ENCODE measurements at places on chromosomes 5 and 9.

DNA sequence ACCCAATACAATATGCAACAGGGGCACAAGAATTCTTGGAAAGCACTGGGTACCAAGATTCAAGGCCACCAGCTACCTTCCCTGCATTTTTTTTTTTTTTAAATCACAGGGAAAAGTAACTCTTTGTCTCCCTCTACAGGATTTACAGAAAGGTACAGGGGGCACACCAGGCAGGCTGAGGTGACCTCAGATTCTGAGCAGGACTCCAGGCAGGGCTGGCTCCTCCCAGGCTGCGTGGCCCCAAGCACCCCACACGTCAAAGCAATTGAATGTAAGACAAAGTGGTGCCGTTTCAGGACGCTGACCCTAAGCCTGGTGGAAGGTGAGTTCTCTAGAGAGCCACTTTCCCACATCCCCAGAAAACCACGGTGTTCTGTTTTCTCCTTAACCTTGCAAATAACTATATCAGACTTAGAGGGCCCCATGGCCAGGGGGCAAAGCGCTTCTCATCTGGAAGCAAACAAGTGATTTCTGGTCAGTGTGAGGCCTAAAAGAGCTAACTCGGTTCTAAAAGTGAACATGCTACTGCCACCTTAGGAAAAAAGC, 222.6 kb downstream of the ROR2 start:
- DNase-seq: peak; percentile 12

DNA sequence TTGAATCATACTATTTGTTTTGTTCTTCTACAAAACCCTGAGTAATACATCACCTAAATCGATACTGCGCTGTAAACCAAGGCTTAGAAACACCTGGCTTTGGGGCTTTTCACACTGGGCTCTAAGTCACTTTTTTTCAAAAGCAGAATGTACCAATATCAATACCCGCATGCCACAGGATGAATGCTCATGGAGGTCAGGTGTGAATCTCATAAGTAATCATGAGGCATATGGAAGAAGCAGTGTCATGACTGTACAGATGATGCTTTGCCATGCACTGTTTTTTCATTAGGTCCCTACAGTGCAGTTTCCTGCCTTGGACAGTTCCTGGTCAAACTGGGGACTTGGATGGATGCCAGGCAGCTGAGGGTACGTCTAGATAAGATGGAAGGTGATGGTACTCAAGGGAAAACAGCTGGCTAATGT, 49.0 kb upstream of the ATG10 start:
- no peak for DNase-seq

DNA sequence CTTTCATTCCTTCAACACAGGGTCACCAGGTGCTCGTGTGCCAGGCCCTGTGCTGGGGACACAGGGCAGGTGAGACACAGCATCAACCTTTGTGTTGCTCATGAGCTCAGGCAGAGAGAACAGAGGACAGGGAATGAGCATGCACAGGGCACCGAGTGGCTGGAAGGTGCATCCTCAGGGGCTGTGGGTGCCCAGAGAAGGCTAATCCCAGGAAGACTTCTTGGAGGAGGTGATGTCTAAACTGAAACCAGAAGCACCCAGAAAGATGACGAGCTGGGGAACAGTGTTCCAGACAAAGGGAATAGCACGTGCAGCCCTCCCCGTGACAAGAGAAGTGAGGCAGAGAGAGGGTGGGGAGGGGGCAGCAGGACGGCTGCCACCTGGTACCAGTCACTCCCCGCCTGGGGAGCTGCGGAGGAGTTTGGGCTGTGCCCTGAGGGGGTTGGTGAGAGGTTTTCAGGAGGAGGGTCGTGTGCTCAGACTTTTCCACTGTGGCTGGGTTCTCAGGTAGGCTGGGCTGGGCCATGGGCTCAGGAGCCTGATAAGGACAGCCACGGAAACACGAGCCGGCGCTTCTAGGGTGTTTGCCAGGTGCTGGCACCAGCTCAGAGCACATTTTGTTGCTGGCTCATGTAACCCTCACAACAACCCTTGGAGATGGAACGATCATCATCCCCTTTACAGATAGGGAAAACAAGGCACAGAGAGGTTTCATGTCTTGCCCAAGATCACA, 46.0 kb downstream of the HMCN2 start:
- DNase-seq: no peak

DNA sequence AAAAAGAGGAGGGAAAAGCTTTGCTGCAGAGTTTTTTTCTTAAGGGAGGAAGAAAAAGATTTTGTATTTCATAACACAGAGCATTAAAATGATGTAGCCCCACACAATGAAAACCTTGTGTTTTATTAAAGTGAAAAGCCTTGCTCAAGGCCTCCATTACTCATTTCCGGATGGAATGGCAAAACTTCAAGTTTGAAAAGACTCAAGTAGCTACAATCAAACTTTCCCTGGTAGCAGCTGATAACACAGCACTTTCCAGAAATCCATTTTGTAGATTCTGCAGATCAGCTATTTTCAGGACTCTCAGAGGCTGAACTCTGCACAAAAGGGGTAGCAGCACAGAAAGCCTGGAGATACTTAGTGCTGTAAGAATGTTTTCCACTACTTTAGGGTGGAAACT, 374.8 kb downstream of the NFIB start:
- no peak for DNase-seq

- no peak for DNase-seq
Observed at GRCh38 chr5:76555717-76556116, 67.5 kb downstream of the F2RL2 start.

DNA sequence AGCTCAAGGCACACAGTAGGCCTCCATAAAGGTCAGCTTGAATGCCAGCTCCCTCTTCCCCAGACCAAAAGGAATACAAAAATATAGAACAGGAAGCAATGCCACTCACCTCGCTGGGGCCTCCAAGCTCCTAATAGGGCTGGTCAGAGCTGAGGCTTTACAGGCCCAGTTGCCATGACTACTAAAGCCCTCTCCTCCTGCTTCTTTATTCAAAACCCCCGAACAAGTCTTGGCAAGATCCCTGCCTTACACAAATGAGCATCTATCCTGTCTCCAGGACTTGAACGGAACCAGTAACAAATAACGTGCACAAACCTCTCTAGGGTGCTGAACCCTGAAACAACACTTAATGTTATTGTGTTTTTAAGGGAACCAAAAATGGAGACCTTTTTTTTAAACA, 136.3 kb downstream of the SIL1 start:
- no peak for DNase-seq
